ENCODE measurements at places on chromosomes 2 and 18. TPM values are rescaled to one million over a fixed set of nuclear protein-coding genes. Genes with fewer than 3 reads are reported as not detected.

DNA sequence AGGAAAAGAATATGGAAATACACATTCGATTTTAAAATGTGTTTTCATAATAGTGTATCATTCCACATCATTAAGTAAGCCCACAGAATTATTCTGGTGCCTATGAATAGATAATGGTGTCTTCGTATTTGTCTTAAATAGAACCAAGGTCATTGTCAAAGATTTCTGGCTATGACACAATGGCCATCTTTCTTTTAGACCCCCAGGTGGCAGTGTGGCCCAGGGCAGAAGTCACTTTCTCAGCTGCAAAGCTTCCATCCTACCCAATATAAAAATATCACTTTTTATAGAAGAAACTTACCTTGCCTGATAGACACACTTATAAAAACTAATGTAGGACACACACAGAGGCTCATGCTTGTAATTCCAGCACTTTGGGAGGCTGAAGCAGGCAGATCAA, 57.5 kb downstream of the ZRANB3 start:
- peak; percentile 3 for DNase-seq

- no peak for DNase-seq
Measured at GRCh38 chr18:79523736-79524180, 128.0 kb downstream of the NFATC1 start.

DNA sequence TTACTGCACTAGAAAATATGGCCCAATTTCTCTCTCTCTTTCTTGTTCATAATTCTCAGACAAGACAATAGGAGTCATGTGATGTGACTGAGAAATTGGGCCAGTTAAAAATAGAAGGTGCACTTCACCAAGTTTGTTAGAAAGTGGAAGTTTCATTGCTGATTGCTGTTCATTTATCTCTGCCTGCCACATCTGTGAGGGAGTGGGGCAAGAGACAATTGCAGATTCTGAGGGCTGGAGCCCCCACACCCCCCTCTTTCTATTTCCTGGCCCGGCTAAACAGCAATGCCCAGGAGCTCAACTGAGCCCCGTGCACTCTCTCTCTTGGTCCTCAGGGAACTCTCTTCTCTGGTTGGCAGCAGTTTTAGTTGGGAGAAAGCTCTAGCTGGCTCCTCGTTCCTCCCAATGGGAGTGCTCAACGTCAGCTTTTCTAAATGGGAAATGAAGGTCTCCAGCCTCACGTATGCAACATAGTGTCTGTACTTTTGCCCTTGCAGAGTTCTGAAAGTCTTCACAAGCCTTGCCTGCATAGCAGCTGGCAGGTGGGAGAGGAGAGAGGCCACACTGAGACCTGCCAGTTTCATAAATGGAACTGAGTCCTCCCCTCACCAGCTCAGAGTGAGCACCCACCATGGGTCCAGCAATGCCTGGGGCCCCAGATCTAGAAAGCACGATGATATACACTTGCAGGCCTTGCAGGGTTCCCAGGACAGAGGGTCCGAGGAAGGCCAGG, 115.7 kb downstream of the MYCN start:
- DNase-seq: no peak

GRCh38 chr18:79477711-79478483, 82.2 kb downstream of the NFATC1 start:
- DNase-seq: no peak

DNA sequence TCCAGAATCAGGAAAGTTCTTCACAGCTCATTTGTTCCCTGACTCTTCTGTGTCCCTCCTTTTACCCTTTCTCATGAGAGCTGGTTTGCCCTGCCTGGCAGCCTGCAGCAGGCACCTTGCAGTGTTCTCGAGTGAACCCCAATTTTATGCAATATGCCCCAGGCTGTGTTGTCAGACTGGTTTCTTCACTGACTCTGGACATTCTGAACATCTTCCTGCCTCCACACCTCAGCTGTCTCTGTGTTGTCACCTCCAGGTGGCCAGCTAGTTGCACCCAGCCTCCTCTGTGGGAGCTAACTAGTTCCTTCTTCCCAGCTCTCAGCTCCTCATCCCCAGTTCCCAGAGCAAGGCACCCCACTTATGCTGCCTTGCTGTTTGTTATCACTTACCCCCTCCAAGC, 5.5 kb downstream of the SETBP1 start:
- peak; percentile 48 for DNase-seq

- DNase-seq: no peak
Measured at GRCh38 chr2:224841910-224842309, 125.7 kb upstream of the CCDC195 start.

Gene C2orf92
- 1.5 TPM for total RNA-seq

Gene CCL20
- total RNA-seq: 0.33 TPM
